Jurkat, Clone E6-1 (cell line): ENCODE measurements at places on chromosomes 3 and 15.

GRCh38 chr3:50345586-50346234 is at the start of gene ZMYND10:
Gene ZMYND10, minus strand, starts transcription at chr3:50345732. Its CDS starts 153 bp downstream, at chr3:50345579.
- peak; percentile 60 for DNase-seq

DNA sequence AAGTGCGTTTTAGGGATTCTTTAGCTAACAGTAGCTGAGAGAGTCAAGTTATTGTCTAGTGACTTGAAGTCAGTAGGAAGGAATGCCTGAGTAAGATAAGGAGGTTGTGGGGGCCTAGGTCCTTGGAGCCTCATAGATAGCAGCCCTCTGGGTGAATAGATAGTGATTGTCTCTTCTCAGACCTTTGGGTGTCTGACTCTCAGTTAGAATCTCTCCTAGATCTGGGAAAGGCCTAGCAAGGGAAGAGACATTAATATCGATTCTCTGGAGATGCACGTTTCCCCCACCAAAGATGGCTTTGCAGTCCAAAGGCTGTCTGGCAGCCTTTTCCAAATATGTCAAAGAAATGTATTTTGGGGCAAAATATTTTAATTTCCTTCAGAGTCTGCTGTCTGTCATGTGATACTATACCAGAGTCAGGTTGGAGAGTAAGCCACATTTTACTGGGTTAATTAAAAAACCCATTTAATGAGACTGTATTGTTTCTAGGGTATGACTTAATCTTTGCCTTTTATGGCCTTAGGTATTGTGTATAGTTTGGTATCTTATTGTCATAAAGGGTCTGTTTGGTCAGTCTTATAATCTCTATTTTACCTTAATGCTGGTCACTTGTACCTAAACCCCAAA is 92.2 kb downstream of the ST6GAL1 start:
- DNase-seq, result no peak

GRCh38 chr3:172953571-172953970 is 187.5 kb downstream of the SPATA16 start:
- DNase-seq, result no peak

DNA sequence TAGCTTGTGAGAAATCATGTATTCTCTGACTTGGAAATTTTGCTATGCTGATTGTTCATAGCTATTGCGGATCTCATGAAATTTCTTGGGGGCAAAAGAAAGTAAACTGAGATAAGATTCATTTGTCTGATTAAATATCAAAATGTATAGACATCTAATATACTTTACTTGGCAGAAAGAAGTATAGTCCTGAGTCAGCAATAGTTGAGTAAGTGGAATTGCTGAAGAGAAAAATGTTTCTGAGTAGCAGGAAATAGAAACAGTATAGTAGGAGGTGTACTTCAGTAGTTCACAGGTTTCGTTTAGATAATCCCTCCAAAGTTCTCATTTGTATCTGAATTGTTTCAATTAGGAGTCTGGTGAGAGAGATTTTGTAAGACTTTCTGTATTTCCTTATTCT is 705.9 kb downstream of the MCTP2 start:
- no peak for DNase-seq

DNA sequence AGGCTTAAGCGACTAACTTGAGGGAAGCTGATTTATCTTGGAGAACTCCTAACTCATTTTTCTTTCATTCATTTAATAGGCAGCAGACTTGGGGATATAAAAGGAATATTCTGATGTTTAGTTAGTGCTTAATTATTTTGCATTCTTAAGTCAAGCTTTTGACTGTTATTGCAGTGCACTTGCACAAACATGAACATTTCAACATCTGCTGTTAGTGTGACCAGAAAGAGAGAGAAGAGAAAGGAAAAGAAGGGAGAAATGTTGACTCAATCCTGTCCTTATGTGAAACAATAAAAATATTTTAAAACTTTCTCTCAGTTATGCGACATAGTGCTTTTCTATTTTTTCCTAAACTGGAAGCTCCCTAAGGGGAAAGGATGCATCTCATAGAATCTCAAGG is 507.8 kb downstream of the LPP start:
- no peak for DNase-seq
